ENCODE measurements at places on chromosomes 5 and 9.

- DNase-seq: no peak
These were observed 39.0 kb upstream of the FAT2 start for GRCh38 chr5:151630088-151630487.

GRCh38 chr5:37054391-37054790, 177.8 kb downstream of the NIPBL start:
- no peak for DNase-seq

GRCh38 chr5:3659907-3660306, 64.3 kb downstream of the IRX1 start:
- no peak for DNase-seq

DNA sequence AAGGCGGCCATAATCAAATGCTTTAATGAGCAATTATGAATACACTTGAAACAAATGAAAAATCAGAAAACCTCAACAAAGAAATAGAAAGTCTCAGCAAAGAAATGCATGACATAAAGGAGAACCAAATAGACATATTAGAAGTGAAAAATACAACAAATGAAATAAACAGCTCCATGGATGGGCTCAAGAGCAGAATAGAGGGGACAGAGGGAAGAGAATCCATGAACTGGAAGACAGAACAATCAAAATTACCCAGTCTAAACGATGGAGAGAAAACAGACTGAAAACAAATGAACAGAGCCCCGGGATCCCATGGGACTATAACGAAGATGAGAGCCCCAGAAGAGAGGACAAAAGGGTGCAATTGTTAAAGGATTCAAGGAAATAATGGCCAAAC, 6.6 kb upstream of the WWC1 start:
- no peak for DNase-seq

DNA sequence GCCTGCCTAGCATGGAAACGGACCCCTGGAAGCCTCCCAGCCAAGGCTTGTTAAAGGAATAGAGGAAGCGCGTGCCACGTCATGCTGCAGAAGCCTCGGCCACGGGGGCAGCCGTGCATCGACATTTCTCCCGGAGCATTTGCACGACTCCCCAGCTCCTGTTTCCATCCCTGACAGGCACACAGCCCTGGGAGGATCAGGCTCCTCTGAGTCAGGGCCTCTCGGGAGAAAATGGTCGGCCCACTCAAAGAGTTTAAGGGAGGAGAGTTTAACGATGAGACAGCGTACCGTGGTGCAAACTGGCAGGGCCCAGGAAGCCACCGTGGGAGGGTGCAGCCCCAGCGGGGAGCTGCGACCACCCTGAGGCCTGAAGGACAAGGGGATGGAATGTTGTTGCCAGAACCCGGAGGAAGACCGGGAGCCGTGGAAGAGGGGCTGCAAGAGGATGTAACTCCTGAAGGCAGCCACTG, 213.6 kb downstream of the PAX5 start:
- no peak for DNase-seq

- DNase-seq: no peak
These were observed 9.4 kb downstream of the LCN12 start for GRCh38 chr9:136961279-136962065.

DNA sequence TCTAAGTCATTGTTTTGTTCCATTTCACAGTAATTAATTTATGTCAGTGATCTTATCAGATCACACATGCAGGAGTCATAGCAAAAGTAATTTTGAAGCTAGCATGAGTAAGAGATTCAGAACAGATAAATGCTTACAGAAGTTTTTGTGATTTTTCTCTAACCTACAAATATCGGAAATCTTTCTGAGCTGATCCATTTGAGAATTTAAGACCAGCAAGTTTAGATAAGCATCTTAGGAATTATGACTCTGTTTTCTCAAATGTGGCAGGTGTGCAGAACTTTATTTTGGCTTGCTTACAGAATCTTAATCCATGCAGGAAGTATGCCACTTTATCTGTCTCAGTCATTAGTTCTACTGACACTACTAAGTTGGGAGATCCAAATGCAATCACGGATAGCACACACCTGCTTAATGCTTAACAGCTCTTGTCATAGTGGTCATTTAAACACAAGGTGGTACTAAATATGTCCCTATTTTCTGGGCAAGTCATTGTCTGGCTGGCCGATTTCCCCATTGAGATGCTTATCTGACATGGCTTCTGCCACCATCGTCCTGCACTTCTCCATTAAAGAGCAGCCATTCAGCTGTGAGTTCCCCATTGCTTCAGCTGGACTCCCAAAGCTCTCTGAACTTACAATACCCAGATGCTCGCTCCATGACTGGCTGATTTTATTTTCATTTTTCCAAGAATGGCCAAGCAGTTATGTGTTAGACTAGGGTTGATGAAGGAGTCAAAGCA, 305.4 kb upstream of the NUDT12 start:
- no peak for DNase-seq

DNA sequence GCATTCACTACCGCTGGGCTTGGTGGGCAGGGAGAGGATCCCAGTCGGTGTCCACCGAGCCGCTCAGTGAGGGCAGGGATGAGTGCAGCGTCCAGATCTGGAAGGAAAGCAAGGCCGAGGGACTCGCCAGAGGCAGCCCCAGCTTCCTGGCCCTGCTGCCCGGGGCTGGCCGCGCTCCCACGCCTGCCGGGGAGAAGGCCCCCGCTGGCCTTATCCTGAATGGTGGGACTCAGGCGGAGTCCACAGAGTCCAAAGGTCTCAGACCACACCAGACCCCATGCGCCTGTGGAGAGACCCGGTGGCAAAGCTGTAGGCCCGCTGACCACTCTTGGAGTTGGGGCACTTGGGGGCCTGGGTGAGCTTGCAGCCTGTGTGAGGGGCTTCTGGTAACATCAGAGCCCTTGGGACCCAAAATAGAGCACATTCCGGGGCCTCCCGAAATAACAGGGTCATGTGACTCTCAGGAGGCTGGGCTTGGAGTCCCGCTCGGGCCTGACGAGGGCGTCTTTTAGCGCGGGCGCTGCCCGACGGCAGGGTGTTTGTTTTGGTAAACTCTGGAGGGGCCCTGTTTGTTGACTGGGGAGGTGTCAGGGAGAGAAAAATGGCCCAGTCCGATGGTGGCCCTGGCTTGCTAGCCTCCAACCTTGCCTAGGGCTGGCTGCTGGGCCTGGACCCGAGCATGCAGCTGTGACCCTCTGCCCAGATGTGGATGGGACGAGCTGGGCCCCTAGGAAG, 2.8 kb downstream of the RXRA start:
- DNase-seq: no peak

DNA sequence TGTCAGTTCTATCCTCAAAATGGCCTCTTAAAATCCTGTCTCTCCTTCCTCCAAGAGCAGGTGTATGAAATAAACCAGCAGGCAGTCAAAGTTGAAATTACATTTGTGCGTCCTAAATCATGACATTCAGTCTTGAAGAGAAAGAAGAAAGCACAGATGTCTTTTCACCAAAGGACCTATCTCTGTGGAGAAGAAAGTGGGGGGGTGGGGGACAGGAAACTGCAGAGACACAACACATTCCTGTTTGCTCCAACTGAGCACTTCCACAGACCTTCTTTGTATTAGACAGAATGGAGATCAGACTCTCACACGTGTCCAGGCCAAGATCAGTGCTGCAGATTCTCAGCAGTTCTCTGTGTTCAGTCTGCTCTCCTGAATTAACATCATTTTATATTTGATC, 471.9 kb upstream of the RGMB start:
- DNase-seq: no peak
